Hippocampal formation (tissue), 2 donors: ENCODE measurements at places on chromosomes 4 and X.

GRCh38 chr4:48017108-48017571 is 568 bp downstream of the NIPAL1 start:
- DNase-seq, result no peak

DNA sequence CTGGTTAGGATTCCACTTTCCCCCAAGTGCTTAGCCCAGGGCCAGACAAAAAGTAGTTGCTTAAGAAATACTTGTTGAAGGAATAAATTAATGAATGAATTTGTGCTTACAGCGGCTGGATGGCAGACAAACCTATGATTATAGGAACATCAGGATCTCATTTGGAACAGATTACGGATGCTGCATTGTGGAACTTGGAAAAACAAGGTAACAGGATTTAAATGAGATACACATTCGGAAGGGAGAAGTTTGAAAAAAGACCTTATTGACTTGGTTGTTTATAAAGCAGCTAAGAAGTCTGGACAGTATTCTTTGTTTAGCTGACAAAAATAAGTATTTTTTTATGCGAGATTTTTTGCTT is 572 bp downstream of the EXOSC9 start:
- DNase-seq, result no peak

- no peak for DNase-seq
Observed at GRCh38 chrX:77786365-77786680, 307 bp upstream of the ATRX start.

- no peak for DNase-seq
Observed at GRCh38 chrX:40326186-40326965, 228.6 kb upstream of the BCOR start.

DNA sequence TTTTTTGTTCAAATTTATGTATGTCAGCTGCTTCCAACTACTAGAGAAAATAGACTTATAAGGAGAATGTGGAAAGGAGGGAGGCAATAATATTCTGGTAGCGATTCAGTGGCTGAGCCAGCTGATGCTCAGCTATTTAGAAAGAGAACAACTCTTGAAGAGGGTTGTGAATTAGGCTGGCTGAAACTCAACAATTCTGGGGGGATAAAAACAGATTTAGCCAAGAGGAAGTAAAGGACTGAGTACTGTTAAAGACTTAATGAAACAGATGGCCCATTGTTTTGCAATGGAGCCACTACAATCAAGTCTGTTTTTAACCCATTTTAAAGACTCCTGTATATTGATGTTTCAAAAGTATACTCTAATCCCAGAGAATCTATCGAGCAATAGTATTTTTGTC is 1058.9 kb downstream of the C4orf33 start:
- DNase-seq, result peak; percentile 1

GRCh38 chr4:2982012-2982411 is 18.6 kb downstream of the GRK4 start:
- no peak for DNase-seq

DNA sequence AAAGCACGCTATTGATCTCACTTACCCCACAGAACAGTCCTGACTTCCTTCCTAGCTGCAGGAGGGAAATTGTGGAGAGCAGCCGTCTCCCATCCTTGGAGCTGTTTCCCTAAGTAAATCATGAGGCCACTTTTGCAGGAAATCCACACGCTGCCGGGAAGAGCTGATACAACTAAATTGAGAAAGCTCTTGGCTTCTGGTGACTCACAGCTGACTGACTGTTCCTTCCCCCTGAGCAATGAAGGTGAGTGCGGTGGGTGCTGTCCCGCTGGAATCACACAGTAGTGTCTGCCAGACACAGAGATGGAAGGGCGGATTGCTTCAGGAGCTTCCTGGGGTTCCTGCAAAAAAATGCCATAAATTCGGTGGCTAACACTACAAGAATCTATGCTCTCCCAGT is 268.9 kb downstream of the ASMT start:
- DNase-seq, result no peak

DNA sequence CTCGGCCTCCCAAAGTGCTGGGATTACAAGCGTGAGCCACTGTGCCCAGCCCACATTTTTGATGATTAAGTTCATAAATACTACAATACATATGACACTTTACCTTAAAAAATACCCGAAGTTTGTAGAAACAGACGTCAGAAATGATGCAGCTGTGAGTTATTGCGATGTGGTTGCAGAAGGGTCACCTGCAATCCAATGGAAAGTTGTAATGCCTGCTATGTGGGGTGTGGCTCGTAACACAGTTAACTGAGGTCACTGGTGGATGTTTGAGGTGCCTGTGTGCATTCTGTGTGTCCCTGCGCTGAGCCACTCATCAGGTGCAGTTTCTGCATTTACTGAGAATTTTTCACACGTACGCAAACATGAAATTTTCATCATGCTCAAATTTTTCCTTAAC is 64.1 kb downstream of the ANXA5 start:
- DNase-seq, result no peak

- no peak for DNase-seq
Observed at GRCh38 chrX:2643880-2644279, 47.2 kb upstream of the CD99 start.

- no peak for DNase-seq
Observed at GRCh38 chr4:124486423-124486822, 226.1 kb downstream of the ANKRD50 start.

- no peak for DNase-seq
Observed at GRCh38 chrX:132022198-132022966, 720 bp upstream of the STK26 start.

DNA sequence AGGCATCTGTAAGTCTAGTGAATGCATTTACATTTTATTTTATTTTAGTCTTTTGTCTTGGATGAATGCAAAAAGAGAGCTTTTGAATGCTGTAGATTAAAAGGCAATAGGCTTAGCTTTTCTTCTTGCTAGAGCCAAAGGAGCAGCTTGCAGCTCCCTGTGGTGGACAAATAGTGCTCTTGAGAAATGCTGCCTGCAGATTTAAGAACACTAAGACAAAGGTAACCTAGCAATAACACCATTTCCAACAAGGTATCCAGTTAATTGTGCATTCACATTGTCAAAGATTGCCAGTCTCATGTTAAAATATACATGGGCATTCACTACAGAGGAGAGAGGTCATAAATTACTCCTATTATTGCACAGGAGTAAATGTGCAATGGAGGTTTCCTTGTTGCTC is 859.2 kb upstream of the PRKX start:
- DNase-seq, result no peak

GRCh38 chrX:110167952-110168451 is 149.9 kb downstream of the AMMECR1 start:
- no peak for DNase-seq

DNA sequence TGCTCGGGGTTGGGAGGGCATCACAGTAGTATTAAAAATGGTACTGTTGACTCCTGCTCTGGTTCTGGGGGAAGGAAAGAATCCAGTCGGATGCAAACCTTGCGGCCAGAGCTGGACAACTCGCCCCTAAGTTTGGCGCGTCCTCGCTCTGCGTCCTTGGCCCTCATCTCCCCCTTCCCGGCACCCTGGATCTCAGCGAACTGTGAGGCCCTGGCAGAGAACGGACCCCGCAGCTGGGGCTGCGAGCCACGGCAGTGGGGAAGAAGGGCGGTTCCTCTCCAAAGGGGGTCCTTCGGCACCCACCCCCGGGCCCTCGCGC is 14.0 kb downstream of the ARHGEF6 start:
- no peak for DNase-seq

GRCh38 chr4:90444904-90445303 is 317.7 kb downstream of the CCSER1 start:
- DNase-seq, result no peak

- no peak for DNase-seq
Observed at GRCh38 chrX:109344101-109344500, 137.8 kb downstream of the GUCY2F start.
